Activated T-cell treated with anti-CD3 and anti-CD28 coated beads, Interleukin-2, amount 50 U/mL, for 24 hours (primary cell): ENCODE measurements at places on chromosomes 6 and 20.

GRCh38 chr6:43695967-43696291, 8.3 kb upstream of the MRPS18A start:
- no peak for DNase-seq

- no peak for DNase-seq
These were observed 32.6 kb downstream of the TFAP2A start for GRCh38 chr6:10382322-10382721.

GRCh38 chr6:42197555-42198362, 3.0 kb upstream of the GUCA1B start:
- no peak for DNase-seq

GRCh38 chr6:3410385-3411360, 46.2 kb downstream of the SLC22A23 start:
- peak; percentile 48 for DNase-seq

- no peak for DNase-seq
These were observed 109.7 kb upstream of the NAA20 start for GRCh38 chr20:19907326-19908056.

DNA sequence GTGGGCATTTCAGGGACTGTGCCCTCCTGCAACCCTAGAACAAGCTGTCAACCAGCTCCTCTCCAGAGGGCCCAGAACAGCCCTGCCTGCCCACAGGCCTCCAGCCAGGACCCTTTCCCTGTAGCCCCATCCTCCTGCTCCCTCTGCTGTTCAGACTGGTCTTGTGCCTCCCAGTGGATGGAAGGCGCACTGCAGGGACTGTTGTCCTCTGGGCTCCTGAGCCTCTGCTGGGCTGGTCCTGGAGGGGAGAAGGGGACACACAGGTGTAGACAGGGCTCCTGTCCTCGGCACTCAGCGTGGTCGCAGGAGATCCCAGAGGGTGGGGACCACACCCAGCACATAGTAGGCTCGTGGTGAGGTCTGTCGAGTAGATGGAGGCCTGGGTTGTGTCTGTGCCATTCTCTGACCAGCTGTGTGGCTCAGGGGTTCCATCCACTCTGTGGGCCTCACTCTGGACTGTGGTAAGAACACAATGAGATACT, 11.5 kb downstream of the ITPR3 start:
- DNase-seq, result peak; percentile 69

- DNase-seq, result no peak
These were observed 180.6 kb downstream of the TBX18 start for GRCh38 chr6:84583784-84584183.

- no peak for DNase-seq
These were observed 127.5 kb downstream of the BTBD9 start for GRCh38 chr6:38512211-38512610.

GRCh38 chr20:10268636-10269035, 50.0 kb downstream of the SNAP25 start:
- DNase-seq, result no peak

- peak; percentile 42 for DNase-seq
These were observed 416 bp downstream of the RSPH4A start for GRCh38 chr6:116616737-116617053.

GRCh38 chr20:18048176-18048575, 9.5 kb downstream of the OVOL2 start:
- no peak for DNase-seq

DNA sequence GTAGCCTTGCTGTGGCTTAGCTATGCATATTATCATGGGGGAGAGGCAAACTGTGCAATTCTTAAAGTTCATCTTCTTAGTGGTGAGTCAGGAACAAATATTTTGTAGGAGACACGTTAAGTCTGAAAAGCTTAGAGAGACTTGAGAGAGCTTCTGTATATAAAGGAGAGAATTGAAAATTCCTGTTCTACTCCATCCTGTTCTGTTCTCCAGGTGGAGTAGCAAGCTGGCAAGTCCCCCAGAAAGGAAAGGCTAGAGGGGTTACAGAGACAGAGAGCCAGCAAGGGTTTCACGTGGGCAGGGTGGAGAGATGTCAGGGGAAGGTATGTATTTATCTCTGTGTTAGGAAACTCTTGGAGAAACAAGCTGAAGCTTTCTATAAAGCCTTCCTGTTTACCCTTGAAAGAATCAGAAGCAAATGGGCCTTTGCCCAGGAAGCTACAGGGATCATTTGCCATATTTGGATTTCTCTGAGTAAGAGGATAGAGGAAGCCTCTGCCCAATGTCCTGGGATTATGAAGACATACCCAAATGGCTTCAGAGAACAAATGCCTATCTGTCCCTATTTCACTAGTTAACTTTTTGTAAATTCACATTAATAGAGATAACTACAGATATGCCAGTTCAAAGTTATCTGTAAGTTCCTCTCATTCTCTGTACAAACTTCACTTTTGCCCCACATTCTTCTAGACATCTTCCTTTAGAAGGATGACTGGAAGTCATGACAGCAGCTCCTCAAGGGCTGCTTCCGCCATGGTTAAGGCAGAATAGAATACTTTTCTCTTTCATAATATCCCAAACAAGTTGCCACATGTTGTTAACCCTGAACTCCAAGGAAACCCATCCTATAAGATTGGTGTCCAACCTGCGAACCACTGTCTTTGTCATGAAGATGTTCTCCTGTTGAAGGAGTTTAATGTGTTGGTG, 126.7 kb upstream of the NEDD9 start:
- no peak for DNase-seq

- DNase-seq, result no peak
These were observed 17.1 kb upstream of the SNTA1 start for GRCh38 chr20:33460711-33461110.

DNA sequence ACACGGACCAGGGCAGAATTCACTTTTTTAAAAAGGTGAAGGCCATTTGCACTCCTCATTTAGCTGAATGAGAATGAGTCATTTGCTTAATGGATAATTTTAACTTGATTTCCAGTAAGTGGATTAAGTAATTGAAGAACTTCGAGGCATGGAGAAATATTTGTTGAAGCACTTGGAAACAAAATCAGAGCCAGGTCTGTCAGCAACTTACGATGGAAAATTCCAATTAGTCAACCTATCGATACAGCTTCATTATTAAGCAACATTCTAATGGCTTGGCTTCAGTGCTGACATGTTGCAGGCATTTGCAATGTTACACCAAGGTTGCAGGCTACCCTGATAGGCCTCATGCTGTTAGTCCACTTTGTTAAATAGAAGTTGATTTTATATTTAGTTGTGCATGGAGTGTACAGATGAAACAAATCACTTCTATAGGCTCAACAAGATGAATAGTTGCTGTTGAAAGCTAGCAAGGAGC, 423.5 kb upstream of the SLC35B3 start:
- DNase-seq, result no peak

DNA sequence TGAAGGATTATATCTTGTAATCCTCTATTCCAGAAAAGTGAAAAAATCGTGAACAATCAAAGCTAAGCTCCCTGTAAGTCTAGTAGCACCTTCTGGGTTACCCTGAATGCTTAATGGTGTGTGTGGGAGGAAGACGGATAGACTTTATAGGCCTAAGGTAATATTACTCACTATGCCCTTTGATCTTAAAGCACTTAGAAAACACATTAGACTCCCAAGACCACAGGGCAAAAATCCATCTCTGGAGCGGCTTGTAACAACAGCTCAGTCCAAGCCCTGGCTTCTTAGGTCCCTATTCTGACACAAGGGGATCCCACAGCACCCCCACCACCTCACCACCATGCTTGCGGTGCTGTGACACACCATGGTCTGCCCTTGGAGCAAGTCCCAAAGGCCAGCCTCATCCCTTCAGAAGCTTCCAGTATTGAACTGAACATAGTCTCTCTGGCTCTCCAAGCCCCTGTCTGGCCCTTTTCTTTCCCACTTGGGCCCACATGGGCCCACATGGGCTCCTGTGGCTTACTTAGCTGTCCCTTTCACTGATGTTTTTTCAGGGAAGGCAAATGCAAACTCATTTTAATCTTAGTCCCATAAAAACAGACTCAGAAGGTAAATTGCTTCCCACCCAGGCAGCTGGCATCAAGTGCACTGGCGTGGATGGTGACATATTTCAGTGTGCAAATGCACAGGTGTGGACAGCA, 28.3 kb downstream of the C6orf132 start:
- no peak for DNase-seq

DNA sequence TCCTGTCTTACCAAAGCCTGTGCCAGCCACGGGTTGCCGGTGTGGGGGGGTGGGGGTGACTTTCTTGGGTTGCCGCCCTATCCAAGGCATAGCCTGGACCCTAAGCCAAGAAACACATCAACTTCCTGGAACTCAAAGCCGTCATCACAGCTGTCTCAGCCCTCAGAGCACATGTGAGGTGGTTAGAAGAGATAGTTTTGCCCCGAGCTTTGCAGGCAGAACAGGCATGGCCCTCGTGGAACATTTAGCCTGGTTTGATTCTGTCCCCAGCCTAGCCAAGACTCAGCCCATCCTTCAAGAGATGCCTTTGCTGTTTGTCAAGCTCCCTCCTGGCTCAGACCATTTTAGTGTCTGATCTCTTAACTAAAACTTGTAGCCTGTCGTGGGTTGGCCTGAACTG, 64.9 kb downstream of the RREB1 start:
- no peak for DNase-seq

DNA sequence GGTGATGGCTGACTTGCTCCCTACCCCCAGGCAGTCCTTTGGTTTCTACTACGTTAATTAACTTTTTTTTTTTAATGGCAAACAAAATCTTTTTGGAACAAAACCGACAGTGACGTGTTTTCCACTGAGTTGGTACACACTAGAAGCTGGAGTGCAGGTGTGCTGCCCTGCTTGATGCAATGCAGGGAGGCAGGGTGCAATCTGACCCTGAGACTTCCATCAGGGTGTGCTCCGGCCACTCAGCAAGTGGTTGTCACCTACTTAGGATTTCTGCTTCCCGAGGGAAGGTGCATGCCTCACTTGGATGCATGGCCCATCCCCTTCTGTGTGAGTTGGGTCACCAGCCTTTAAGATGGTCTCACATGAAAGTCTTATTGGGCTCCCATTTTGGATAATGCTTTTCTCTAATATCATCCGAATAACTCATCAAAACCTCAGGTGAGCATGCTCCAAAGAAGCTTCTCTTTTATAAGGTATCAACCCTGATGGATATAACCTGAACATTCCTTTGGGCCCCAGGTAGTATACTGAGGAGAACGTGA, 14.0 kb downstream of the RREB1 start:
- no peak for DNase-seq

DNA sequence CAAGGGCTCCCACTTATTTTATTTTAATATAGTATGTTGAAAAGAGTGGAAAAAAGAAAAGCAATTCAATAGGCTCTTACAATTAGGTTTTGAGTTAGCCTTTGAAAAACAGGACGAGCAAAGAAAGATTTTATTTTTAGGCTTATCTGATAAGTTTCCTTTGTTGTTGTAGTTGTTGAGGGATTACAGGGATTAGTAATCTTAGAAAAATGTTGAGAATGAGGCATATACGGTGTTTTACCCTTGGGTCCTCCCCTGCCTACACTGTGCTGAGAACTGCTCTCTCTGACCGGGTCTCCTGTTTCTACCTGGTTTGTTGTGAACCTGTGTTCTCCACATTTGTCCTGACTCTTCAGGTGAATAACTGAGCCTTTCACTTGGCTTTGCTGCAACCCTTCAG, 16.7 kb downstream of the TRAPPC3L start:
- no peak for DNase-seq

- no peak for DNase-seq
These were observed 1.2 kb downstream of the OGFR start for GRCh38 chr20:62805711-62806382.

DNA sequence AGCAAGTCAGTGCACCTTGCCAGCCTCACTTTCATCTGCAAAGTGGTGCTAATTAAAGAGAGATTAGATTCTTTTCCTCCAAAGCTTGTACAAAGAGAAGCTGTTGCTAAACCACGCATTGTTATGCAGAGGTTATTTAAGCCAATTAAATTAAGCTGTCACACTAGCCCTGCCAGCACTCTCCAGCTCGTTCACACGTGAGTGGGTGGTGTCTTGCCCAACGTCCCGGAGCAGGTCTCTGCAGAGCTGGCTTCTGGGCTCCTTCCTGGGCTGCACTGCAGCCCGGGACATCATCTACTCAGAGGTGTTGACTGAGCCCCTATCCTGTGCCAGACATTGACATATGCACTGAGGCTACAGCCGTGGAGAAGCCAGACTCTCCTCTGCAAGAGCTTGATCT, 401.6 kb upstream of the SULF2 start:
- DNase-seq, result no peak

DNA sequence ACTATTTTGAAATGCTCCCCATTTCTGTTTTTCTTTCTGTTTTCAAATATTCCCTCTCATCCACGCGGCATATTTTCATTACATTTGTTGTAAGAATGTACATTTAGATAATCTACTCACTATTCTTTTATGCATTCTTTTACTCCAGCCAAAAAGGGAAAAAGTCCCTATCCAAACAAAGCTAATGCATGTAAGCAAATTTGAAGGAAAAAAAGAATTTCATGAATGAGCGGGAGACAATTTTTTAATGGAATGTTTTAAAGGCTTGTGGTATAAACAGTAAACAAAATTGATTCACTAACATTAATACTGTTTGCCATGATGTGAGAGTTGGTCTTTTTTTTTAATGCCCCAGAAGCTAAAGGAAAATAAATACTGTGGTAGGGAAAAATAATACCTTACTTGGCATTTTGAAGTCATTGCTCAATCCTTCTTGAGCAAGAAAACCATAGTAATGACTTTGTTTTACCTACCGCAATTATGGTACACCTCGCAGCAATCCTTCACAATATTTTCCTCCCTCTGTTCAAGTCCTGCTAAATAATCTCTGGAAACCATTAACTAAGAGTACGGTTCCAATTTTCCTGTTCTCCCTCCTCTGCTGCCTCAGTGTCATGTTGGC, 79.0 kb downstream of the BACH2 start:
- DNase-seq, result no peak
